Type B pancreatic cell (in vitro differentiated cells): ENCODE measurements at places on chromosomes 12 and 14.

GRCh38 chr14:81392976-81393643, 7.0 kb downstream of the STON2 start:
- no peak for DNase-seq

- DNase-seq: no peak
Measured at GRCh38 chr14:59342516-59343484, 122.4 kb downstream of the GPR135 start.

DNA sequence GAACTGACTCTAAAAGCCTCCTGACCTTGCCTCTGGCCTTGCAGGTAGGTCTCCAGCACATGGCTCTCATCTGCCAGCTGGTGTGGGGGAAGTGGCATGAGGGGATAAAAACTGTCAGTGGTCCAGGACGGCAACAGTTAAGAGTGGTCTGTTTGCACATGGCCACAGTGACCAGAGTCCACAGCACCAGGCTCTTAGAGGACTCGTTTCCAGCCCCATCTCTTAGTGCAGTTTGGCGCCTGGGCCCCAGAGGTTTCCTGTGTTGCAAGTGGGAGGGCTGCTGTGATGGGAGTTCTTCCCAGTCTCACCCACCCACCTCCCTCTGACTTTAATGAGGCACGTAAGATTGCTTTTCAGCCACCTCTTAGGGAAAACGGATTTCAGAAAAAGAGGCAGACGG, 37.0 kb downstream of the APPL2 start:
- DNase-seq: no peak

GRCh38 chr14:100873096-100873482, 30.4 kb downstream of the RTL1 start:
- DNase-seq: no peak

GRCh38 chr14:37597914-37598746, 2.7 kb downstream of the TTC6 start:
- DNase-seq: no peak

DNA sequence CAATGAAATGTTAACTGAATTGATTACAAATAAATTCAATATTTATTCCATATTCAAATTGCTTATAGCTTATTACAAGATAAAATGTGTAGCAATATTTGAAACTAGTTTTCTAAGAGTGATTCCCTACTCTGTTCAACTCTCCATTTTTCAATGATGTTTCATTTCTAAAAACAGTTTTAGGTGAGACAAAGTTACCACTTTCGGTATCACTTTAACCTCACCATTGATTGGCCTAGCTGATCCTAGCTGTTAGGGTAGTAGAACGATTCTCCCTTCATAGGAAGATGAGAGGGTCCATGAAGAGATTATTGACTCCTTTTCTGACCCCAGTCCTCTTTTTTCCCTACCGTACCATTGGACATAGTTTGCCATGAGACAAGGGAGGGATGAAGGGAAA, 373.3 kb downstream of the PRKD1 start:
- no peak for DNase-seq

- no peak for DNase-seq
Measured at GRCh38 chr12:104486943-104487819, 30.4 kb downstream of the CHST11 start.

DNA sequence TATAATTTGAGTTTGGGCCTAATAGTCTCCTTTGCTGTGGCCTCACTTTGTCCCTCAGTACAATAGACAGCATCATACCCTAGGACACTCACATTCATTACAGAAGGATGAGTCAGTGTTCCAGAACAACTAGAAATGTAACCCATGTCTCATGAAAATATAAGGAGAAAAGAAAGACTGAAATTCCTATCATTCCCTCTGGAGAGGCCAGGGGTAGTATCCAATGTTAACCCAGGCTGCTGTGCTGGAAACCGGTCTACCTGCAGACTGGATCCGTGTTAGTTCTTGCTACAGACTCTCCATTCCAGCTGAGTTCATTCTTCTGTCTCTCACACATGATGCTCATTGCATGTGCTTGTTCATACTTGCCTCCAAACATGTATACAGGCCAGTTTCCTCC, 75.8 kb upstream of the HOXC13 start:
- DNase-seq: no peak

DNA sequence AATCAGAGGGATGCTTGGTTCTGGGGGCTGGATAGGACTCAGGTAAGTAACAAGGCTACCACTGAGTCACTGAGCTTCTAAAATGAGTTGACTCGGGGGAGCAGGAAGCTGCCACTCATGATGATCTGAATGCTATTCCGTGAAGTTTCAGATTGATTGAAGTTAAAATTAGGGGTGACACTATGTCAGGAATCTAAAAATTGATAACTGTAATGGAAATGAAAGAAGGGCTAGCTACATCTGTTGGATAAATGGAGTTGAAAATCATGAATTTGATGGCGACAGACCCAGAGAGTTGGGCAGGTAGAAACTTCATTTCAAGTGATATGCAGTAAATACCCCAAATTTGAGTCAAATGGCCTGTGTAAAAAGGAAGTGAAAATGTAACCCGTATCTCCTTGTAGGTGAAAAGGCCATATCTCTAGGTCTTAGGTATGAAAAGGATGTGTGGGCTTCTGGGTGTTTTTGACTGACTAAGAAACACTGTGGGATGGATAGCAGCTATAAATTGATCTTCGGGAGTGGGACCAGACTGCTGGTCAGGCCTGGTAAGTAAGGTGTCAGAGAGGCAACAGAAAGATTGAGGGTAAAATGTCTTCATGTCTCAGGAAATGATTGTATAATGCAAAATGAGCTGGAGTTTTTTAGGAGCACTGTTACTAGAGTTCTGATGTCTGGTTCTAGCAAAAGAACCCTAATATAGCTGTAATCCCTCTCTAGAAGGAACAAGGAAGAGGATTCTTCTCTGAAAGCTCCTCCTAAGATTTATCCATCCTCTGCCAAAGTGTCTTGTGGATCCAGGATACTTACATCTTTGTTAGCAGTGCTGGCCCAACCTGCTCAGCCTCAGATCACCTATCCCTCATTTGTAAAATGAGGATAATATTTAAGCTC, 57.3 kb downstream of the DAD1 start:
- no peak for DNase-seq
